ENCODE measurements at places on chromosomes 13 and 19. TPM values are rescaled to one million over a fixed set of nuclear protein-coding genes. Genes with fewer than 3 reads are reported as not detected.

The FAM83E gene
- 2.5 TPM for polyA plus RNA-seq

DNA sequence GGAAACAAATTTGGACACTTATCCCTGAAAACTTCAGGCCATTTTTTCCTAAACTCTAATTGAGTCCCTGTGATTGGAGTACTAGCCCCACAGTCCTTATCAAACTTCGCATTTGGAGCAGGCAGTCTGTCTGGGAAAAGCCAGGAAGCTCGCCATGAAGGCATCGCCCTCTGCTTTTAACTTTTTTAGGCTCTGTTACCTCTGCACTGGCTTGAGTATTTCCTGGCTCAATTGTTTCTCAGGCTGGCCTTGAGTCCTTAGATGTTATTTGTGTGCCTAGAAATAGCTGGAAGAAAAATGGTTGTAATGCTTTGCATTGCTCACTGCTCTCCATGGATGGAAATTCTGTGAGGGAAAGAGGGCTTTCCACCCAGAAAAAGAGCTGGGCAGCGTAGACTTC is 24.2 kb downstream of the ACTN4 start:
- DNase-seq = no peak

GRCh38 chr19:5058521-5059212 is 89.8 kb downstream of the KDM4B start:
- no peak for DNase-seq

DNA sequence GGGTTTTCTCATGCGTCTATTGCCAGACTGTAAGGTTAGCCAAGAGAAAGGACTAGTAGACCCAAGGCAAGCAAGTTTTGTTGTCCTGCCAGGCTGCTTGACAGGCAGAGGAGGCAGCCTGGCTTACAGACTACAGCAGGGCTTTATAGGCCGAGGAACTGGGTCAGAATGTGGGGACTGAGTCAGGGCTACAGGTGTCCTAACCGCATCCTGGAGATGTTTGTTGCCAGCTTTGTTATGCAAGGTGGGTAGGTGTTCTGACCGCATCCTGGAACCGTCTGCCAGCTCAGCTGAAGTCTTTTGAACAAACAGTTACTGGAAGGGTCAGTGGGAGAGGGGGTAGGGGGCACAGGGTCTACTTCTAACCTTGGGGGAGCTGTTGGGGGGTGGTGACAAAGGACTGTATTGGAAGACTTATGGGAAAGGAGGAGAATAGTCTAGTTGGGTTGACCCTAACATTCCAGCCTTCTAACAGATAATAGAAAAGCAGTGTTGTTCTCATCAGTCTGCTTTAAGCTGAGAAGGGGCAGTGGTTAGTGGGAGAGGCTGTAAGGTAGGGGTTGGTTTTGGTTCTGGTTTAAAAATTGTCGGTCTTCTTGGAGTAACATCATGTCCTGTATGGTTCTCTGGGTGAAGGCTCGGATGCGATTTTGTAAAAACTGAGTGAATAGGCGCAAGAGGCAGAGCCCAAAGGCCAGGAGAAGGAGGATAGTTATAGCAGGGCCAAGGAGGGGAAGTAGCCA is 913.8 kb upstream of the SLITRK5 start:
- DNase-seq = peak; percentile 45

The COL4A1 gene
- 31.7 TPM for polyA plus RNA-seq

The STOML3 gene
- polyA plus RNA-seq = 0.06 TPM

DNA sequence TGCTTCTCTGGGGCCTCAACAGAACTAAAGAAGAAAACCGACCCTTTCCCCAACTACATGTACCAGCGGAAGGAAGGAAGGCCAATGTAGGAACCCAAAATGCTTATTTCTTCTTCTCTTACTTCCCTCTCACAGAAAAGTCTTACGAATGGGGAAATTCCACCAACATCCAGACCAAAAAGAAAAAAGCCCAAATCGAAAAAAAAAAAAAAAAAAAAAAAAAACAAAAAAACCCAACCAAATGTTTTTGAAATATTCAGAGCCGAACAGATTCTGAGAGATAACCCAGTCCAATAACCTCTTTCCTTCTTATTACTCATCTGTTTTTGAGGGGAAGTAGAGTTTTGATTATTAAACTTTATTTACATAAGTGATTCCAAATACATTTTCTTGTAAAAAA is 3.9 kb downstream of the PPM1N start:
- no peak for DNase-seq

GRCh38 chr19:41707502-41707812 is 969 bp upstream of the CEACAM5 start:
- no peak for DNase-seq

DNA sequence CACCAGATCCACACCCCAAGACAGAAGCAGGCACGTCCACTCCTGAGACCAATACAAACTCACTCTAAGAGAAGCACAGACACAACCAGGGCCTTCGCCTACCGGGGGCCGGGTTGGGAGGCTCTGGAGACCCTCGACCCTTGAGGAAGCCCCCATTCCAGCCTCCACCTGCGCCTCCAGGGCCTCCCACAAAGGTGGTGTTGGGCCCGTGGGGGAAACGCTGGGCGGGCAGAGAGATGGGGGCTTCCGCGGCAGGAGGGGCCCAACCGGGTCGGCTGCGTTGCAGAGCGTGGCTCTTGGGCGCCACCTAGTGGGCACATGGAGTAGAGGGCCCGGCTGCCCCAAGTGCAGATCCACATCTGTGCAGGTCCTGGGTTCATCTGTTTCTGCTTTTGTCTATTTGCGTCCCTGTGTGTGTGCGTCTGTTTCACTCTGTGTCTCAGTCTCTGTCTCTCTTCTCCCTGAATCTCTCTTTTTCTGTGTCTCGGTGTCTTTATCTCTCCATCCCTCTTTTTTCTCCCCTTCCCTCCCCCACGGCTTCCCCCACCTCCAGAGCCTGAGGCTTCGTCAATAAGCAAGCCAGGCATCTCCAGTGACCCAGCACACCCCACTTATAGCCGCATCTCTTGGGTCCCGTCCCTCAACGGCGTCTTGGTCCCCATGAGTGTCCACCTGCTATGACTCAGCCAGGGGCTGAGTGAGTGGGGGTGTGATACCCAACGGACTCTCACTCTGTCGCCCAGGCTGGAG is 10.5 kb upstream of the TINCR start:
- DNase-seq = peak; percentile 93

DNA sequence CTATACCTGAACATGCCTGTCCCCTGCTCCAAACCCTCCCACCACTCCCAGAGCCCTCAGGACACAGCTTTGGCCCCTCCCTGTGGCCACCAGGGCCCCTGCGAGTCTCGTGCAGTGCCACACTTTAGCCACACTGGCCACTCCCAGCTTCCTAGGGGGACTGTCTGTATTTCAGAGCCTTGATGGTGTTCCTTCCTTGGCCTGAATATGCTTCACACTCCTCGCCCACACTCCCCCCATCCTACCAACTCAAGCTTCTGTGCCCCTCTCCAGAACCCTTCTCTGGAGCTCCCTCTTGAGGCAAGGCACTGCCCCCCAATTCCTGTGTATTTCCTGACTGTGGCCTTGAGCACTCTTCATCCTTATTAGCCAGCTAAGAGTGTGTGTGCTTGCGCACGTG is 80.2 kb downstream of the DPF1 start:
- DNase-seq = no peak

GRCh38 chr19:30334841-30335240 is 37.3 kb upstream of the ZNF536 start:
- DNase-seq = no peak

DNA sequence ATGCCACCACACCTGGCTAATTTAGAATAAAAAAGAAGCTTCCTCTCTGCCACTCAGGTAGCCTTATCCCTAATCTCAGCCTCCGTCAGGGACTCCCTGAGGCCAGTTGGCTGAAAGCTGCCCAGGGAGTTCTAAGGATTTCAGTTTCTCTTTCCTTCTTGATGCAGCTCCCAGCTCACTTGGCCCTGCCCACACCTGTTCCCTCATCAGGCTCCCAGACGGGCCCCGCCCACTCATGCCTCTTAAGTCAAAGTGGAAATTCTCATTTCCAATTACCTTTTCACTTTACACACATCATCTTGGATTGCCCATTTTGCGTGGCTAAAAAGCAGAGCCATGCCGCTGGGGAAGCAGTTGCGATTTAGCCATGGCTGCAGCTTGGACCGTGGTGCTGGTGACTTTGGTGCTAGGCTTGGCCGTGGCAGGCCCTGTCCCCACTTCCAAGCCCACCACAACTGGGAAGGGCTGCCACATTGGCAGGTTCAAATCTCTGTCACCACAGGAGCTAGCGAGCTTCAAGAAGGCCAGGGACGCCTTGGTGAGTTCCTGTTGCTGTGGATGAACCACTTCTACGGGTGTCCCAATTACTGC is at the start of gene IFNL1:
Gene IFNL1, plus strand, starts transcription at position 353 of the 591 bp plus-strand sequence. Its CDS starts 15 bp downstream, at position 368.
- no peak for DNase-seq

The P2RY11 gene
- 9.2 TPM for polyA plus RNA-seq

DNA sequence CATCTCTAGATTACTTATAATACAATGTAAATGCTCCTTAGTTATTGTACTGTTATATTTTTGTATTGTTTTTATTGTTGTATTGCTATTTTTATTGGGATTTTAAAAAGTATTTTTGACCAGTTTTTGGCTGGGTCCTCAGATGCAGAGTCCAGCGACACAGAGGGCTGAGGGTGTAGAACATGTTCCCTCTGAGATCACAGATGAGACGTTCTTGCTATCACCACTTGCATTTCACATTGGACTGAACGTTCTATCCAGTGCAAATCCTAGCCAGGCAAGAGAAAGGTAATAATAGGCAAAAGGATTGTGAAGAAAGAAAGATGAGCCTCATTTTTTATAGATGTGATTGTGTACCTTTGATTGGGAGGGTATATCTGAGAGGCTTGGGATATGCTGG is 15.0 kb downstream of the ZSCAN5A start:
- no peak for DNase-seq

GRCh38 chr13:111857336-111857735 is 209.6 kb upstream of the SOX1 start:
- peak; percentile 35 for DNase-seq

The CEACAM7 gene
- polyA plus RNA-seq = not detected

The ZNF497 gene
- polyA plus RNA-seq = 1.4 TPM

GRCh38 chr13:50425772-50426171 is 410.5 kb downstream of the KCNRG start:
- DNase-seq = no peak

DNA sequence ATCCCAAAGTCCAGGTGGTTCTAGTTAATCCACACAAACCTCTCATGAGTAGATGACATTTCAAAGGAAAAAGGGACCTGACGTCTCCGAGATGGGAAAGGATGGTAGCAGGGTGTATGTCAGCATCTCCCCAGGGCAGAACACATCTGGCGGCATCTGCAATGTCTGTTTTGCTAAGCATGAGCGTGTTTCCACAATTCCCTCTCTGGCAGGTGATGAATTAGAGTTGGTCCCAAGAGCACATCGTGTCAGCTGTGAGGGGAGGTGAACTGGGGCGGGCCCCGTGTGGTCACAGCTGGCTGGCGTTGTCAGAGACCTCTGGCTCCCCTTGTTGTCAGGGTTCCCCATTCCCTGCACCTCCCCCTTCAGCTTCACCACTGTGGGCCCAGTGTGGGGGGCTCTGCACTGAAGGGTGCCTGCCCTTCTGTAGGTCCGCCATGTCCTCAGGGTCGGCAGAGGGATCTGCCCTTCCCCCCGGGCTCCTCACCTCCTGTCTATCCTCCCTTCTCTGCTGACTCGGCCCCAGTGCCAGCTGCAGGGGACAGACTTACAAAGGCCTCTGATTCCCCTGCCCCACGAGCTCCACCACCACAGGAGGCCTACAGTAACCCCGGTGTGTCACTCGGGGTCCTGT is 58.2 kb downstream of the CDADC1 start:
- DNase-seq = no peak

DNA sequence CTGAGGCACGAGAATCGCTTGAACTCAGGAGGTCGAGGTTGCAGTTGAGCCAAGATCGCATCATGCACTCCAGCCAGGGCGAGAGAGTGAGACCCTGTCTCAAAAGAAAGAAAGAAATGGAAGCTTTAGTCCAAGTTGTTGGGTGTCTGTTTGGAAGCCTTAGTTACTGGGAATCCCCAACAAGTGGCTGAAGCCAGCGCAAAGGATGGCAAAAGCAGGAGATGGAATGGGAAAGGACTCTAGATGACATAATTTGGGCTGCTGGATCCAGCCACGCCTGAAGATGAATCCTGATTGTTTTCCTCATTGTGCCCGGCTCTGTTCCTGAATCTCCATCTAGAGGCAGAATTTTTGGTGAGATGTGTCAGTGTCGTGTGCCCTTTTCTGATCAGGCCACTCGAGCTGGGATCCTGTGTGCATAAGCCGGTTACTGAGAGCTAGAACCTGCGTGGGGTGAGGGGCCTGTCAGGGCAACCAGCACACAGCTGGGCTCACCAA is 18.1 kb downstream of the CEBPA start:
- no peak for DNase-seq

The LRRC63 gene
- polyA plus RNA-seq = not detected

DNA sequence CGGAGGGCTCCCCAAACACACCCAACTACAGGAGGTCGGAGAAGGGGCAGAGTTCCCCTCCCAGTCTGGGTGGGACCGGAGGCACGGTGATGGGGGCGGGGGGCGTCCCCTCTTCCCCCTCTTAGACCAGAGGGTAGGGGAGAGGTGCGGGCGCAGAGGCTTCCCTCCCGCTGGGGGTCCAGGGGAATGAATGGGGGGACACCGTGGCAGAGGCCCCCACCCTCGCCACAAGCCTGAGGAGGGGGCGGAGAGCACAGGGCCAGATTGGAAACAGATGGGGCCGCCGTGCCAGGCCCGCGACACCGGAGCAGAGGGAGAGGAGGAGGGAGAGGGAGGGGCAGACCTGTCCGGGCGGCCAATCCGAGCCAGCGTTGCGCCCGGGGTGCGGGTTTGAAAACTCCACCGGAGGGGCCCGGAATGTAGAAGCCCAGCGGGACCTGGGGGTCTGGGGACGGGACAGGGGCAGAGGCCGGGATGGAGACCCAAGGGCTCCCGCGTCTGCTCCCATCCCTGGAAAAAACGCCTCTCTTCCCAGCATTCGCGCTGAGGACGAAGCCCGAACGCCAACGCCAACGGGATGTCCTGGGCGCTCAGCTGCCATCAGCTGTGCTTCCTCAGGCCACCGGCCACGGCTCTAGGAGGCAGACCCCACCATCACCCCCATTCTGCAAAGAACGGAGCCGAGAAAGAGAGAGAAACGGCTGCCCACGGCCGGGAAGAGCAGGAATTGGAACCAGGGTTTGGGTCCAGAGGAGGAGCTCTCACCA is 46.8 kb downstream of the PTPRS start:
- DNase-seq = peak; percentile 86

DNA sequence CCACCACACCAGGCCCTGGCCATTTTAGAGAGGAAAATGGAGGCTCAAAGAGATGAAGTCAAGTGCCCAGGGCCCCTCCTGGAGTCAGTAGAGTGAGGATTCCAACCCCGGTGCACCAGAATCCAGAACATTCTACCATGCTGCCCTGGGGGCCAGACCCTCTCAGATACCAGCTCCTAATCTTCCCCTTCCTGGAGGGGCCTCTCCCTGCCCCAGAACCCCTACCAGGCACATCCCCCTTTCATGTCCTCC is 11.1 kb downstream of the CAPN12 start:
- no peak for DNase-seq

DNA sequence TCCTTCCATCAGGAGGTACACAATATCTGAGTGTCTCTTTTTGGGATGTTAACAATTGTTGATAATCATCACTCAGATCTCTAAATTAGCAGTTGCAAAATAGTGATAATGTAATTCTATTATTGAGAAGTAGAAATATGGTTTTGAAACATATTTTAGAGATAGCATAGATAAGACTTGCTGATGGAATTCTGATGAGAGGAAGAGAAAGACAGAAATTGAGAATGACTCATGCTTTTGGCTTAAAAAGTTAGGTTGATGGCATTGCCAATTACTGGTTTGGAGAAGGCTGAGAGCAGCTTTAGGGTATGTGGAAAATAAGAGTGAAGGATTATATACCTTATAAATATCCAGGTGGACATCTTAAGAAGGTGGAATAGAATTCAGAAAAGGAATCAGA is 106.4 kb upstream of the EDNRB start:
- no peak for DNase-seq

The CALR3 gene
- not detected for polyA plus RNA-seq

Measured in H1 (cell line).